Nephron progenitor cell (in vitro differentiated cells): ENCODE measurements at places on chromosomes 3 and 15.

GRCh38 chr15:93825682-93826081, 405.7 kb upstream of the MCTP2 start:
- DNase-seq = no peak

GRCh38 chr15:48191574-48192225, at the start of gene CTXN2:
CTXN2 (plus strand) TSS chr15:48191665; CDS start chr15:48201301, 9,636 bp downstream.
- peak; percentile 5 for DNase-seq

GRCh38 chr3:192655040-192655439, 72.3 kb downstream of the FGF12 start:
- DNase-seq = no peak

- no peak for DNase-seq
Observed at GRCh38 chr3:186330772-186331460, 31.1 kb downstream of the DGKG start.

- DNase-seq = no peak
Observed at GRCh38 chr3:139586420-139587017, 47.0 kb upstream of the RBP1 start.

- DNase-seq = no peak
Observed at GRCh38 chr3:72844436-72844993, 3.7 kb downstream of the SHQ1 start.

DNA sequence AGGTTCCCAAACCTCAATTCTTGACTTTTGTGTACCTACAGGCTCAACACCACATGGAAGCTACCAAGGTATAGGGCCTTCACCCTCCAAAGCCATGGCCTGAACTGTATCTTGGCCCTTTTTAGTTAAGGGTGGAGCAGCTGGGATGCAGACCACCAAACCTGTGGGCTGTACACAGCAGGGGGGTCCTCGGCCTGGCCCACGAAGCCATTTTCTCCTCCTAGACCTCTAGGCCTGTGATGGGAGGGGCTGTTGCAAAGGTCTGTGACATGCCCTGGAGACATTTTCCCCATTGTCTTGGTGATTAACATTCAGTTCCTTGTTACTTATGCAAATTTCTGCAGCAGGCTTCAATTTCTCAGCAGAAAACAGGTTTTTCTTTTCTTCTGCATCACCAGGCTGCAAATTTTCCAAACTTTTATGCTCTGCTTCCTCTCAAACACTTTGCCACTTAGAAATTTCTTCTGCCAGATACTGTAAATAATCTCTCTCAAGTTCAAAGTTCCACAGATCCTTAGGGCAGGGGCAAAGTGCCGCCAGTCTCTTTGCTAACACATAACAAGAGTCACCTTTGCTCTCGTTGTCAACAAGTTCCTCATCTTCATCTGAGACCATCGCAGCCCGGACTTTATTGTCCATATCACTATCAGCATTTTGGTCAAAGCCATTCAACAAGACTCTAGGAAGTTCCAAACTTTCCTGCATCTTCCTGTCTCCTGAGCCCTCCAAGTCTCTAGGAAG, 90.9 kb upstream of the PLXND1 start:
- DNase-seq = no peak

- DNase-seq = no peak
Observed at GRCh38 chr3:192449036-192449435, 278.3 kb downstream of the FGF12 start.

DNA sequence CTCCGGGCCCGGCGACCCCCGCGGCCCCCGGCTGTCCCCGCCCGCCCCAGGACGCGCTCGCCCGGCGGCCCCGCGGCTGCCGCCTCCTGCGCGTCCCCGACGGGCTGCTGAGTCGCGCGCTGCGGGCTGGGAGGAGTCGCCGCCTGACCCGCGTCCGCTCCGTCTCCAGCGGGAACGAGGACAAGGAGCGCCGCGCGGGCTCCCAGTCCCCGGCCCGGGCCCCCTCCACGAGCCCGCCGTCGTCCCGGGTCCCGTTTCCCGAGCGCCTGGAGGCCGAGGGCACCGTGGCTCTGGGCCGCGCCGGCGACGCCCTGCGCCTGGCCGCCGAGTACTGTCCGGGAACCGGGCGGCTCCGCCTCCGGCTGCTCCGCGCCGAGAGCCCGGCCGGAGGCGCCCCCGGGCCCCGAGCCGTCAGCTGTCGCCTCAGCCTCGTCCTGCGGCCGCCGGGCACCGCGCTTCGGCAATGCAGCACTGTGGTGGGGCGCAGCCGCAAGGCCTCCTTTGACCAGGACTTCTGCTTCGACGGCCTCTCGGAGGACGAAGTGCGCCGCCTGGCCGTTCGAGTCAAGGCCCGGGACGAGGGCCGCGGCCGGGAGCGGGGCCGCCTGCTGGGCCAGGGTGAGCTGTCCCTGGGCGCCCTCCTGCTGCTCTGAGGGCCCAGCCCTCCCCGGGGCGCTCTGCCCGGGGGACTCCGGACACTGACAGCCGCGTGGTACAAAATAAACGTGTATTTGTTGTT, 1.5 kb downstream of the C2CD4A start:
- DNase-seq = peak; percentile 66

- DNase-seq = no peak
Observed at GRCh38 chr3:112463250-112463649, 36.0 kb downstream of the BTLA start.

GRCh38 chr3:117553461-117553860, 843.9 kb downstream of the TUSC7 start:
- DNase-seq = no peak

DNA sequence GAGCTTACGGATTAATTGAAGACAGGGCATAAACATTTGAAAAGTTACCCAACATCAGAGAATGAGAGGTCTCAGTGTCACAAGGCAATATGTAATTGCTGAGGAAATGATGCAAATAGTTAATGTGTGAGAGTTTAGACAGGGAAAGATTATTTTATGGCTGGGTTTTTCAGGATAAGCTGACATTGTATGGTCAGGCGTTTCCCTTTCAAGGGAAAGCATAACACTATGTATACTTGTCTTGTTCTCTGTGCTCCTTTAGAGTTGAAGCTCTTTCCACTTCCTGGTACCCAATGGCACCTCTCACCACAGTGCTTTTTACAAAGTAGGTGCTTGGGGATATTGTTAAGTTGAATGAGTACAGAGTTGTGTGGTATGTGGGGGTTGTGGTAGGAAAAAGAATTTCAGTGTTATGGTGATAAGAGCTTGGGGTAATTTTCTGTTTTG, 19.9 kb downstream of the IQGAP1 start:
- DNase-seq = no peak

DNA sequence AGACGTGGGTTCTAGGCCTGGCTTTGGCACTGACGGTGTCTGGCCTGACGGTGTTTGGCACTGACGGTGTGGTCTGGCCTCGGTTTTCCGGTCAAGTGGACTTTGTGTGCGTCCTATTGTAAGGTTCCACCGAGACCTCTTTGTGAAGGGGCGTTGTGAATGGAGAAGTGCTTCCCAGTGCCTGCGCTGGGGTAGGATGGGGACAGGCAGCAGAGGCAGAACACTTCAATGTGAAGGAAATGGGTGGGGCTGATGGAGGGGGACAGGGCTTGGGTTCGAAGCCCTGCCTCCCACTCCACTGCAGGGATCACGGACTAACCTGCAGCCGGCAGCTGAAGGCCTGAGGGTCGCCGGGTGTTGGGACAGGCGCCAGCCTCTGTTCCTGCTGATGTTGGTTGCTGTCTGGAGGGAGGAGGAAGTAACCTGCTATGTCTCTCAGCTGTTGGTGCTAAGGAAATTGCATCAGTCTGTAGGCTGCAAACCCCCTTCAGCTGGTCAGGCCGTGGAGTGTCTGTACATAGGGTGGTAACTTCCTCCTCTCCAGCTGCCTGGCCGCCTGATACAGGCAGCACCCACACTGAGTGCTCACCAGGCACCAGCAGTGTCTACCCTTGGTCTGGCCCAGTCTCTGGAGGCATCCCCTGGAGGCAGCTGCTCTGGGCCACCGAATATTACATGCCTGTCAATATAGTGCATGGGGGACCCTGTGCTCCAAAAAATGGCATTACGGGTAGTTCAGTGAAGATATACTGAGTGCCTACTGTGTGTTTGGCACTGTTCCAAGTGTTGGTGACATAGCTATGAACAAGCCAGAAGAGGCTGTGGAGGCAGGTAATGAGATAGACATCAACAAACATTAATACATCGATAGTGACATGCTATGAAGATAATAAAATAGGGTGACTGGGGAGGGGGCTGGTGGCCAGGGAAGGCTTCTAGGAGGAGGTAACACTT, 1.1 kb downstream of the TM6SF1 start:
- DNase-seq = no peak

DNA sequence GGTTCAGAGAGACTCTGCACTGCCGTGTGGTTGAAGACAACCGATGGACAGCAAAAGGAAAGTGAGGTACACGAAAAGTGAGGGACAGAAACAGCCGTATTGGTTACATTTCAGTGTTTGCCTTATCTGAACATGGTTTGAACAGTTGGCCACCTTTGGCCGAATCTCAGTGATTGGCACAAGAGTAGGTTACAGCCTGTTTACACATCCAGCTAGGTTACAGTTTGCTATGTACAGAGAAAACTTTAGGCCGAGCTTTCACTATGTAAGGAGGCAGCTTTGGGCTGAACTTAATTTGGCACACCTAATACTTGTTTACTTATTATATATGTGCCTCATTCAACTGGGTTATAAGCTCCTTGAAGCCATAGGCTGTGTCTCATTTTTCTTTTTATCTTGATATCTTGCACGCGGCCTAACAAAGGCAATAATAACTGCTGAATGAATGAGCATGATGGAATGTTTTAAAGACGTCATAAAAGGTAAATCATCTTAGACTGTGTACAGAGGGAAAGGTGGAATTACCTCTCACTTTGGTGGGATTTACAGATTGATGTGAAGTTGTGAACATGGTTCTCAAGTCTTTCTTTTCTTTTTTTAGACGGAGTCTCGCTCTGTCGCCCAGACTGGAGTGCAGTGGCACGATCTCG, 17.2 kb upstream of the GREM1 start:
- DNase-seq = no peak

DNA sequence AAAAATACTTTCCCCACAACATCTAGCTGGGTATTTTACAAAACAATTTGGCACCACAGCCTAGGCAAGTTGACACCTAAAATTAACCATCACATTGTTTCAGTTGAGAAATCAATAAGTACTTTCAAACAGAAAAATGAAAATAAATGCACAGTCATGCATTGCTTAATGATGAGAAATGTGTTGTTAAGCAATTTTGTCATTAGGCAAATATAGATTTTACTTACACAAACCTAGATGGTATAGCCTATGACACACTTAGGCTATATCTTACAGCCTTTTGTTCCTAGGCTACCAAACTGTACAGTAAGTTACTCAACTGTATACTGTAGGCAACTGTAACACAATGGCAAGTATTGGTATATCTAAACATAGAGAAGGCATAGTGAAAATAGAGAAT, 608.6 kb upstream of the BCHE start:
- DNase-seq = no peak

DNA sequence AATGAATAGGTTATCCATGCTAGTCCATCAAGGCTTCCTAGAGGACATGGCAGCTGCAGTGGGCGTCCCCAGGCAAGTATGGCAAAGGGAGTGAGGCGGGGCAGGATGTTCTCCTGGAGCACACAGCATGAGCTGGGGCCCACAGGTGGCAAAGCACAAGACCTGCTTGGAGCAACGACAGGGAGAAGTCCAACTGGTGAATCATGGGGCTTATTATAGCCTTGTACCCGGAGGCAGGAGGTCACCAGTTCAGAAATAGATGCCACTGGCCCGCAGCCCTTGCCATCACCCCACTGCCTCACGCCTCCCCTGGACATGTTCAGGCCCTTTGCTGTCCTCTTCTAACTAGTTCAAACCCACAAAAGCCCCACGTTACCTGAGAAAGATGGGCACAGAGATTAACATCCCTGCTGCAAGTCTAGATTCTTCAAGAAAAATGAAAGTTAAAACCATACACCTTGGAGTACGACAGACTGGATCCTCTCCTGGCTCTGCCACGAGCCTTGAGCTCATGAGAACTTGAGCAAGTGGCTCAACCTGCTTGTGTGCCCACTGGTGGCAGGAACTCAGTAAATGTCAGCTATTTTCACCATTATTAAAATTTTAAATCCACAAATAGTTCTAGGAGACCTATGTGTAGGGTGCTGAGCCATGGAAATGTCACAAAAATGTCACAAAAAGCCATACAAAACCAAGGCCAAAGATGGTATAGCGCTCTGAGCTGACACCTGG, 1.8 kb upstream of the SRGAP3 start:
- no peak for DNase-seq

- DNase-seq = no peak
Observed at GRCh38 chr3:54691289-54691771, 236.5 kb downstream of the LRTM1 start.

GRCh38 chr3:126562737-126563276, 4.1 kb upstream of the C3orf22 start:
- DNase-seq = no peak

GRCh38 chr3:133573054-133573628, 345 bp upstream of the CDV3 start:
- peak; percentile 100 for DNase-seq

DNA sequence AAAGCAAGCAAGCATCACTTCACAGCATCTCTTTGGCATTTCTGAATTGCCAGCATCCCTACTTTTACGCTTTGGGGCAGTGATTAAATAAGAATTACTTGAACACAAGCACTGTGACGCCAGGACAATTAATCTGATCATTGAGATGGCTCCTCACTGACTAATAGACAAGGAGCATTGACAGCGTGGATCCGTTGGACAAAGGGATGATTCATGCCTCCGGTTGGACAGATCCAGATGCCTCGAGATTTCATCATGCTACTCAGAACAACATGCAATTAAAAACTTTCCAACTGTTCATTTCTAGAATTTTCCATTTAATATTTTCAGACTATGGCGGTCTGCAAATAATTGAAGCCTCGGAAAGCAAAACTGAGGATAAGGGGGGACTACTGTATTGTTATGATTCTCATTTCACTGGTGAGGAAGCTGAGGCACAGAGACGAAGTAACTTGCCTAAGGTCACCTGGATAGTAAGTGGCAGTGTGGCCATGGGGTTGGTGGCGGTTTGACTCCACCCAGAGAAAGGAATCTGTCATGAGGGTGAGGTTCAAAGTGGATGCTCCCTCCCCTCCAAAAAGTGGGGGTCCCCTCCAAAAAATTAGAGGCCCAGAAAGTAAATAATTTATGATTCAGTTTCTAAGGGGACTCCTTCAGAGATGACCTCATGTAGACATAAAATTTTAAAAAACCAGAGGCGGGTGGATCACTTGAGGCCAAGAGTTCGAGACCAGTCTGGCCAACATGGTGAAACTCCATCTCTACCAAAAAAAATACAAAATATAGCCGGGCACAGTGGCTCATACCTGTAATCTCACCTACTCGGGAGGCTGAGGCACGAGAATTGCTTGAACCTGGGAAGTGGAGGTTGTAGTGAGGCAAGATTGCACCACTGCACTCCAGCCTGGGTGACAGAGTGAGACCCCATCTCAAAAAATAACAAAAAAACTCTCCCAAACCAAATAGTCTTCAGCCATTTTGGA, 12.3 kb upstream of the PGPEP1L start:
- no peak for DNase-seq

GRCh38 chr15:69815793-69816192, 281.9 kb downstream of the TLE3 start:
- DNase-seq = no peak

- DNase-seq = no peak
Observed at GRCh38 chr3:50502225-50502583, 1.2 kb downstream of the CACNA2D2 start.

GRCh38 chr3:188339410-188340295, 185.7 kb downstream of the LPP start:
- no peak for DNase-seq
